CD4-positive, alpha-beta T cell treated with Interleukin-6 at 100 ng/mL for 8 hours (primary cell): ENCODE measurements at places on chromosomes 6 and 20.

DNA sequence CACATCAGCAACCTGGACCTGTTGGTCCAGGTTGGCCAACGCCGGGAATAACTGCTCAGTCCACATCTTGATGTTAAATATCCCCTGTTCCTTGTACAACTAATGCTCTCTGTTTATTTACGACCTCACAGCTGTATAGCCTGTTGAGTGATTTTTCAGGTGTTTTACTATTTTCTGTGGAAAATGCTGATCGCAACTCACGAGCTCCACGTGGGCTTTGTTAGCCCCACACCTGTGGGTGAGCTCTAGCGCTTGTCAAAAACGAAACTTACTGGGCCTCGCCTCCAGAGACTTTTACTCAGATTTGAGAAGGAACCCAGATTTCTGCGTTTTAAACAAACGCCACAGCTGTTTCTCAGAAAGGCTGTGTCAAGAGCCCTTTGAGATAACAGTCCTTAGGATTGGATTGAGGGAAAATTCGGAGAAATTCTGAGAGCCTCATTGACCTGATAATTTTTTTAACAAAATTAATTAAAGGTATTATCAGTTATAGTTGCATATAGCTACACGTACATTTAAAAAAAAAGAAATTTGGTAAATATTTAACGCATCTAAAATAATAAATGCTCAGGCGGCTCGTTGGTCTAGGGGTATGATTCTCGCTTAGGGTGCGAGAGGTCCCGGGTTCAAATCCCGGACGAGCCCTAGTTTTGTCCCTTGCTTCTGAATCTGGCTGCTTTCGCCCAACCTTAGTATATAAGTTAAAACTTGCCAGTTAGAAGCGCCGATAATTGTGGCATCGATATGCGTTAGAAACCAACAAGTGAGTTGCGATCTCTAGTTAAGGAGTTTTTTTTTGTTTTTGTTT is 16.7 kb downstream of the HMGN4 start:
- DNase-seq, result peak; percentile 57

- no peak for DNase-seq
These were observed 12.0 kb downstream of the WTAP start for GRCh38 chr6:159739341-159739740.

GRCh38 chr6:72953971-72954381 is 271.3 kb downstream of the KHDC1L start:
- DNase-seq, result no peak

DNA sequence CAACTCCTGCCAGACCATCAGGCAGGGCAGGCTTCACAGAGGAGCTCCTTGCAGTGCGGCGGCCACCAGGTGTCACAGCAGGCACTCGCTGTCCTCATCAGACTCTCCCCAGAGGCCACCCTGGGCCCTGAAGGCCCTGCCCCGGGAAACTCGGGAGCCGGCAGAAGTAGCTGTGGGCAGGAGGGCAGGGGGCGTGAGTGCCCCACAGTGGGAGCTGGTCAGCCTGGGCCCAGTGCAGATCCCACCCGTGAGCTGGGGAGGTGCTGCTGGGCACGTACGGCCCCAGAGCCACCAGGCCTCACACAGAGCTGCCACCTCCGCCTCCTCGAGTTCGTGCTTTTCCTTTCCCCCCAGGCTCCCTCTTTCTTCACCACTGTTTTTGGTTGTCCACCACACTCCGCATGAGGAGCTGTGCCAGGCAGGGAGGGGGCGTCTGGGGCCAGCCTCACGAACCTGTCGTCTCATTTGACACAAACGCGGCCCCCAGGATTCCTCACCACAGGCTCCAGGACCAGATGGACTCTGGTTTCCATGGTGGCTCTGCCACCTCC is 33.8 kb downstream of the FRMD1 start:
- no peak for DNase-seq

- no peak for DNase-seq
These were observed 136.7 kb upstream of the EEF1E1 start for GRCh38 chr6:8238773-8239683.

DNA sequence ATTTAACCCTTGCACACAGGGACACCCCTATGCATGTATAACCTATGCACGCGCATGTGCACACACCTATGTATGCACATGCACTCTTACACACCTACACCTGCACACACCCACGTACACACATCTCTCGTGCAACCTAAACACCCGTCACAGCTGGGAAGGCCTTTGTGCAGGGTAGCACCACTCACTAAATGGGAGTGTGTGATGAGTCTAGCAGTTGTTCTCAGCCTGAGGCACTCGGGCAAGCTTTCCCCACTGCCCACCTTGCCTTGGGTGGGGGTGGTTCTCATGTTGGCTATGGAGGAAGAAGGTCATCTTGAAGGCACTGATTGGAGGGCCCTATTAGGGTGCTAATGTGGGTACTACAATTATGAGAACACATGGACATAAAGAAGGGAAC is 85.8 kb downstream of the DLL1 start:
- no peak for DNase-seq

DNA sequence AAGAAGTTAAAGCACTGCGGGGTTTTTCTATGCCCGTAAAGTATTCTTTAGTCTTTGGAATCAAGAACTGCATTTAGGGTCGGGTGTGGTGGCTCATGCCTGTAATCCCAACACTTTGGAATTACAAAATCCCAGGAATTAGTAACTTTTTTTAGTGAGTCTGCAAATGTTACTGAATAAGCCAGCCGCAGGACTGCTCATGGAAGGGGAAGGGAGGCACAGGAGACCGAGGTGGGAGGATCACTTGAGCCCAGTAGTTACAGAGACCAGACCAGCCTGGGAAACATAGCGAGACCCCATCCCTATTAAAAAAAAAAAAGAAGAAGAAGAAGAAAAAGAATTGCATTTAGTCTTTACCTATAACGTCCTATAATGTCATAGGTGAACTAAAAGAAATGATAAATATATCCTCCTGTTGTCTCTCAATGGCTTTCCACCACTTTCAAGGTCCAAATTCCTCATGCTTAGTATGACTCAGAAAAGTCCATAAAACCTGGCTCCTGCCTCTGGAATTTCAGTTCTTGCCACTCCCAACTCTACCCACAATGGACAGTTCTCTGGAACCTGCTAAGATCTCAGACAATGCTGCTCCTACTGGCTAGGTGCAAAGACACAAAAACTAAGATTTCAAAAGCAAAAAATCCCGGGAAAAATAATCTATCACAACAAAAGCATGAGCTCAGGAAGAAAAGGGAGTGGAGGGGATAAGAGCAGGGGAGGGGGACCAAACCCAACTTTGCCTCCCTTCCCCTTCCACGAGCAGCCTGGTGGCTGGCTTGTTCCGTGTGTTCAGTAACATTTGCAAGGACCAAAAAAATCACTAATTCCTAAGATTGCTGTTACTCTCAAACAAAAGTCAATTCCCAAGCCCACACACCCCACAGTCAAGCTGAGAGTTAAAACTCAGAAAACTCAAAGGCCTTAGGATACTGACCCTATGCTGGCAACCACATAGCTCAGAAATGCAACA is 39.0 kb downstream of the B4GALT5 start:
- DNase-seq, result no peak

DNA sequence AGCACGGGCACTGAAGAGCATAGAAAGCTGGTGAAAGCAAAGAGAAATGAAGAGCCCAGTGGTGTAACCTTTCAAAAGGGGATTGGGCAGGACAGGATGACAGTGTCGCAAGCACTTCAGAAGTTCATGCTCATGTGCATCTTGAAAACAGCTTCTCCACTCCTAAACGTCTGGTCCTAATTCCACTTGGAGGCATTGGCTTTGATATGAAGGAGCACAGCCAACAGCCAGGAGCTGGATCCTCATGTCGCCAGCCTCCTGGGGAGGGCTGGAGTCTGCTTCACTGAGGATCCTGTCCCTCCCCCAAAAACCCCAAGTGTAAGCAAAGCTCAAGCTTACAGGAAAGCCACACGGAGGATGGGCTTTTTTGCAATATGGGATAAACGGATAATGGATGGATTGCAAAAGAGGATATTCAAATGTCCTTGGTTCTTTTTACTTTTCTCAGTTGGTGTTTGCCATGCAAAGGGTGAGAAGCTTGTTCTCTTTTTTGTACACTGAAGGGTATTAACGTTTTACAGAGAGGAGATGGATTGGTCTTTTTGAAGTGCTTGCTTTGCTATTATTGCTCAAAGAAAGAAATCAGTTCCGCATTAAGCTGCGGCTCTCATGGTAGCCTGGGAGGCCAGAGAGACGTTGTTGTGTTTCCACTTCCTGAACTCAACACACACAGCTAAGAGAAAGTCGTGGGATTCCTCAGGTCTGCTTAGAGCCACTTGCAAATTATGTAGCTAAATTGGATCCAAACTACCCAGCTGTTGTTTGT is 92.2 kb downstream of the SIM1 start:
- no peak for DNase-seq

DNA sequence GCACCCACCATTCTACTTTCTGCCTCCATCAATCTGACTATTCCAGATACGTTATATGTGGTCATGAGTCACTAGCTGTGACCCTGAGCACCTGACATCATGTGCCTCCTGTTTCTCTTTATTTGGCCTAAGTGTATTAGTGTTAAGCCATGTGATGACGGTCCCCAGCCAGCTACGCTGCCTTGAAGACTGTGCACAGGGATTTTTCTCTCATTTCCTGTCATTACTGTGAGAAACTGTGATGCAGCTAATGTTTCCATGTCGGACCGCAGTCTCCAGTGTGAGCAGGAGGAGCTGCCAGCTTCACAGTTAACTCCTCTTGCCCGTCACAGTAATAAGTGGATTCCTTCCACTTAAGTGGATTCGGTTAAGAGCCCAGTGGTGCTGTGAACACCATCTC is 9.9 kb upstream of the SPATS1 start:
- no peak for DNase-seq

GRCh38 chr6:38141716-38142115 is 322.2 kb downstream of the ZFAND3 start:
- DNase-seq, result no peak

GRCh38 chr6:10583509-10583901 is 62.4 kb downstream of the GCNT2 start:
- DNase-seq, result no peak

DNA sequence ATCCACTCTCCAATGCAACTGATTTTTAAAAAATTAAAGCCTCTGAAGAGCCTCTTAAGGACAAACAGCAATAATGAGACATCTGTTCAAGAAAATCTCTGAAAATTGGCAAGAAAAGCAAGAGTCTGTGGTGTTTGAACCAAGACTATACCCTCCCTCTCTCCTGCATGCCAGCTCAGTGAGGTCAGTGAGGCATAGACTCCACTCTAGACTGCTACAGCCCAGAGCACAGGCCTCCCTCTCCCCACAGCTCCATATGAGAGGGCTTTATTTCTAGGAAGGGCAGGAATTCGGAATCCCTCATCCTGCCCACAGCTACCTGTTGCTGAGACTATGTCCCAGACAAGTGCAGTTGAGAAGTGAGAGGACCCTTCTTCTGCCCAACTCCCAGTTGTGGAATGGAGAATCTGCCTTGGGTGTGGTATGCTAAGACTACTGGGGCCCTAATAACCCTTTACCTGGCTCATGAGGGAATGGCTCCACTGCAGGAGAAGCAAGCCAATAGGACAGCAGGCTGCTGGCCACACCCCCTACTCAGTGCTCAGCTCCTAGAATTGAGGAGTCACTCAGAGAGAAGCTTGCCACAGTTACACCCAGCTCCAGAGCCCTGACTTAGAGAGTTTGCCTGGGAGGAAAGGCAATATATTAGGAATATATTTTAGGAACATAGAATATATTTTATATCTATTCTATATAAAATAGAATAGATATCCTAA is 22.7 kb upstream of the HLA-DQA1 start:
- no peak for DNase-seq

- DNase-seq, result no peak
These were observed 49.0 kb downstream of the COL19A1 start for GRCh38 chr6:69915346-69915745.

DNA sequence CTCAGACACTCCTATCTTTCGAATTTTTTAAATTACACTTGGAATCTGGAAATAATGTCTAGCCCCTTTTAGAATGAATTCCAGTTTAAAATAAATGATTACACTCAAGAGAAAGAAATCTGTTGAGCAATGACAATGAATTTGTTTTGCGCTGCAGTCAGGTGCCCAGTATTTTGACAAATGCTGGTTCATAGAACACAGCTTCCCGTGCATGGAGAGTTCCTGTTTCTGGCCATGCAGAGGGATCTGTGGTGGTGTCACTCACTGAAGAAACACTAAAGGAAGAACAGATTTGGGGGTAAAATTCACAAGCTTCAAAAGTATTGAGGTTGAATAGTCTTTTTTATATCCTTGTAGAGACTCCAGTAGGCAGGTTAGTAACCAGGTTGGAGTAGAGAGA is 113.4 kb upstream of the CEP85L start:
- no peak for DNase-seq

- no peak for DNase-seq
These were observed 1063.9 kb upstream of the CITED2 start for GRCh38 chr6:140438346-140438735.

DNA sequence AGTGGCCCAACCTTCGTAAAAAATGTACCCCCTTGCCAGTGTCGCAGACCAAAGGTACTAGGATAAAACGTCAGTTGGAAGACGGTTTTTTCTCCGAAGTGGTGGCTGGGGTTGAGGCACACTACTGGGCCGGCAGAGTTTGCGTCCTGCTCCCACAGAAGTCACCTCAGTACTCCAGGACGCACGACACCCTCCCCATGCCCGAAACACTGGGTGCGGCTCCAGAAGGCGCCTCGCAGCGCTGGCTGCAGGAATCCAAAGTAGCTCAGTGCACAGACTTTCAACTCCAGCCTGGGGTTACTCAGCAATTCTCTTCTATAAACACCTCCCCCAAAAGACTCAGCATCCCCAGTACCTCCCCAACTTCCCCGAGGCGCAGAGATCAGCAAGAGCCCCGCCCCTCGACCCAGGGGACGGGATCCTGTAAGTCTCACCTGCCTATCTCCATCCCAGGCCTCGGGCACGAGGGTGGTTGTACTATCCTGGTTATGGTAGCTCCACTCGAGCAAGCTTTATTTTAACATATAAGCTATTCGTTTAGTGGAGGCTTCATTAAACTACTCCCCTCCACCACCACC is 88.2 kb downstream of the ZFP64 start:
- DNase-seq, result no peak

- no peak for DNase-seq
These were observed 123.8 kb upstream of the MYLIP start for GRCh38 chr6:16004934-16005679.

GRCh38 chr20:22546344-22546743 is 38.0 kb downstream of the FOXA2 start:
- no peak for DNase-seq

GRCh38 chr20:5745416-5746030 is 4.7 kb upstream of the SHLD1 start:
- DNase-seq, result no peak

DNA sequence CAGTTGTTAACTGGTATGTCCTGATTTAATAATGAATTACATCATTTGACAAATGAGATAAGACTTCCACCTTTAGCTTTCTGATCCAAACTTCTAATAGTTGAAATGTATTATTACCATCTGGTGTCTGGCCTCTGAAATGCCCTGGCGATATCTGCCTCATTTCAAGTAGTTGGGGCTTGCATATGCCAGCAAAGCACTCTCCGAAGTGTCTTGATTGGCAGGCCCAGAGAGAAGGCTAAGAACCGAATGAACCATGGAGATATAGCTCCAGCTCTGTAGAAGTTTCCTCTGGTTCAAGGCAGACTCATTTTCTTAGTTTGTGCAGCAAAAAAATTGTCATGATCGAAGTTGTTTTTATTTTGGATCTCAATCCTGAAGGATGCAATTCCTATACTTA is 13.4 kb upstream of the HIVEP2 start:
- DNase-seq, result no peak

- no peak for DNase-seq
These were observed 131.6 kb upstream of the RREB1 start for GRCh38 chr6:6976193-6976592.

- no peak for DNase-seq
These were observed 8.9 kb downstream of the TREM1 start for GRCh38 chr6:41277605-41278004.
